ENCODE measurements at places on chromosomes 1 and 21. TPM values are rescaled to one million over a fixed set of nuclear protein-coding genes. Genes with fewer than 3 reads are reported as not detected.
A peak's percentile ranks its signal among the peaks of the same experiment; 100 is the strongest.

DNA sequence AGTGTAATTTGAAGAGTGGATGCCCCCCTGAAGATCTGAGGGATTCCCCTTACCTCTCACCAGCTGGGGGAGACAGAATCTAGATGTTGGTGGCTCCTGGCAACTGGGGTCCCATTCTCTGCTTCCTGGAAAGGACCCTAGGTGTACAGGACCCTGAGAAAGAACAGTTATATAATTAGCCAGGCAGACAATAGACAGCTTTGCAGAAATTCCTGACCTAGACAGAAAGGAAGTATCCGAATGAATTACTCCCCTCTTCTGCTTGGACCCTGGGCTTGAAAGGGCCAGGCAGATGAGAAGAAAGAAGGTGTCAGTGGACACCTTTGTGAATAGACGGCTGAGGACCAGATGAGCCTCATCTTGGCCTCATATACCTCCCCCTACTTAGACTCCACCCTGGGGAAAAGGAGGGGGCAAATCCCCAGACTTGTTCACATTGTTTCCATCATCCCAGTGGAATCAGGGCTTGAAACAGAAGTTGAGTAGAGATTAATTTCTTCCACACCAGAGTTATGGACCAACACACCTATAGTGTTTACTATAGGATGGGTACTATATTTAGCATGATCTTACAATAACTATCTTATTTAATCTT is 1.8 kb upstream of the IQGAP3 start:
- peaks cover 18% of the 10 kb centered on the region for H3K4me1 ChIP-seq
- no peak overlapping the region for H3K27ac ChIP-seq
- H3K27me3 ChIP-seq, result peaks cover 25% of the 10 kb centered on the region
- peaks cover 2% of the 10 kb centered on the region for H3K36me3 ChIP-seq
- DNase-seq, result no peak

DNA sequence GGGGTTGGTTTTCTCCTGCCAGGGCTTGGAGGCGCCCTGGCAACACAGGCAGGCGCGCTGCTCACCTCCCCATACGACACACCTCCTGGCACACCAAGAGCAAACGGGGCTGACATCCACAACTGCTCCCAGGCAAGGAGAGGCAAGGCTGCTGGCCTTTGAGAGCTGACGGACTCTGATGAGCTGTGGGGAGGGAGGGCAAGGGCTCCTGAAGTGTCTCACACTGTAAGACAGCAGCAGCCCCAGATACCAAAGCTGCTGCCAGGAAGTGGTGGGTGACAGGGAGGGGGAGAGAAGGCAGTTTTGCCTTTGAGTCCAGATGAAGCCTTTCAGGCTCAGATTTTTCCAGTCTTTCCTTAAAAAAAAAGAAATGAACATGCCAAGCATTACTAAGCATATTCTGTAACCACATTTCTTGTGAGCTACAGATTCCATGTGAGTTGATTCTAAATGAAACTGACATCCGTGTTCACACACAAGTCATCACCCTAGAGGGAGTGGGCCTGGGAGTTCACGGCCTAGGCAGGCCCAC is 24.3 kb downstream of the PGBD5 start:
- H3K4me1 ChIP-seq, result no peaks in the 10 kb centered on the region
- no peak overlapping the region for H3K27ac ChIP-seq
- H3K36me3 ChIP-seq, result no peaks in the 10 kb centered on the region
- no peak overlapping the region for H3K4me3 ChIP-seq
- peaks cover 21% of the 10 kb centered on the region for H3K27me3 ChIP-seq

The PADI4 gene
- 0.12 TPM for total RNA-seq

The S100A4 gene
- total RNA-seq, result 382 TPM

- DNase-seq, result no peak
- H3K4me1 ChIP-seq, result peaks cover 40% of the 10 kb centered on the region
Measured at GRCh38 chr21:33021667-33022066, 4.1 kb upstream of the OLIG2 start.

DNA sequence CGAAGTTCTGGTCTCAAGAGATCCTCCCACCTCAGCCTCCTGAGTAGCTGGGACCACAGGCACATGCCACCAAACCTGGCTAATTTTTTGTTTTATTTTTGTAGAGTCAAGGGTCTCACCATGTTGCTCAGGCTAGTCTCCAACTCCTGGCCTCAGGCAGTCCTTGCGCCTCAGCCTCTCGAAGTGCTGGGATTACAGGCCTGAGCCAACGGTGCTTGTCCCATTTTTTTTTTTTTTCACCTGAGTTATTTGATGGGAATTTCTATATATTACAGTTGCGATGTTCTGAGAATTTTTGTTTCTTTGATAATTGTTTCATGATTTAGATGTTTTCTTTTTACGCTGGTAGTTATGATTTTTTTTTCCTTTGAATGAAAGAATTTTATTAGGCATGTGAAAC is 2.5 kb downstream of the RABGAP1L start:
- peaks cover 71% of the 10 kb centered on the region for H3K4me1 ChIP-seq
- H3K4me3 ChIP-seq, result no peak overlapping the region

DNA sequence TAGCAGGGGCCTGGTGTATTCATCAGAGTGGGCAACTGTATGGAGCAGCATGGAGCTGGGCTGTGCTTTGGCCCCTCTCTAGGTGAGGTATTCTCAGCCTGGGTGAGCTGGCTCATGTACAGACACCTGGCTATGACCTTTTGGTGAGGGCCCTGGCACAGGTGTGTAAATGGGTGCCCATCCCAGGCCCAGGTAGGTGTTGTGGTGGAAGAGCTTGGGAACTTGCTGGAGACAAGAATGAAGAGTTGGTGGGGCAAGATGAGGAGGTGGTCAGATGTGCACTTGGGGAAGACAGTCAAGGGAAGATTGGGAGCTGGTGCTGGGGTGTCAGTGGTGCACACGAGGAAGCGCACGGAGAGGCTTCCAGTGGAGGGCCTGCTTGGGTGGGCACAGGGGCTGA is 95.5 kb downstream of the TRIM11 start:
- H3K4me3 ChIP-seq, result no peak overlapping the region
- H3K36me3 ChIP-seq, result peaks cover 7% of the 10 kb centered on the region
- no peaks in the 10 kb centered on the region for H3K27me3 ChIP-seq
- no peak overlapping the region for H3K27ac ChIP-seq

DNA sequence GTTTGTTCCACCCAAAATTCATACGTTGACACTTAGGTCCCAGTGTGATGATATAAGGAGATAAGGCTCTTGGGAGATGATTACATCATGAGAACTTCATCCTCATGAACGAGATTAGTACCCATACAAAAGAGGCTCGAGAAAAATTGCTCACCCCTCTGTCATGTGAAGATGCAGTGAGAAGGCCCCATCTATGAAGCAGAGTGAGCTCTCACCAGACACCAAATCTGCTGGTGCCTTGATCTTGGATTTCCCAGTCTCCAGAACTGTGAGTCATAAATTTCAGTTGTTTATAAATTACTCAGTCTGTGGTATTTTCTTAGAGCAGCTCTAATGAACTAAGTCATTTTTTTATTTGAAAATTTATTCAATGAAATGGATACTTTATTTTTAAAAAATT is 42.6 kb upstream of the USP25 start:
- no peak overlapping the region for H3K4me3 ChIP-seq
- DNase-seq, result no peak
- no peaks in the 10 kb centered on the region for H3K27me3 ChIP-seq
- no peaks in the 10 kb centered on the region for H3K36me3 ChIP-seq
- no peak overlapping the region for H3K27ac ChIP-seq

The RNU1-4 gene
- total RNA-seq, result 1,409 TPM

DNA sequence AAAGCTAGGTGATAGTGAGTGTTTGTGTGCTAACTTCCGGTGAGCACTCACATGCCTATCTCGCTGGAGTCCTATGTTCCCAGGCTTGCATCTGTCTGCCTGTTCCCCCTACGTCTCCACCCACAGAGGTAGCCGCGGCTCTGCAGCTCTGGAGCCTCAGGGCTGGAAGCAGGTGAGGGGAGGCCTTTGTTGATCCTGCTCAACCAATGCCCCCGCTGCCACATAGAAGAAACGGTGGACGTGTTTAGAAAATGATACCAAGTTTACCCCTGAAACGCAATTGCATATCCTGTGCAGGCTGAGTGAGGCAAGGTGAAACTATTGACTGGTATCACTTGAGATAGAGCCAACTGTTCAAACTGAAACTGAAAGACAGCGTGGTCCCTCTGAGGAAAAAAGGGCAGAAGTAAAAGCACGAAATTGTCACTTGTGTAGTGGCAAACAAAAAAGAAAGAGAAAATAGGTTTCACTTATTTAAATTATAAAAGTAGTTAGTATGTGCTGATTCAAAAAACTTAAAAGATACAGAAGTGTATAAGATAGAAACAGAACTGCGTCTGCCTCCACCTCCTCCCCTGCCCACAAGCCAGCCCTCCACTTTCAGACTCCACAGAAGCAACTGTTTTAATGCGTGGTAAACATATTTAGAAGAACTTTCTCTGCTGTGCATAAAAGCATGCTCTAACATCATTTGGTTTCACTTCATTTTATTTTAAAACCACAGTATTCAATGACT is 38.6 kb upstream of the ETS2 start:
- peak; percentile 80 for DNase-seq
- peaks cover 9% of the 10 kb centered on the region for H3K27me3 ChIP-seq
- peaks cover 10% of the 10 kb centered on the region for H3K36me3 ChIP-seq
- peak overlapping the region; percentile 69 for H3K4me3 ChIP-seq
- peaks cover 49% of the 10 kb centered on the region for H3K4me1 ChIP-seq

GRCh38 chr21:43001316-43001715 is 27.0 kb downstream of the PKNOX1 start:
- no peak overlapping the region for H3K27ac ChIP-seq
- peaks cover 24% of the 10 kb centered on the region for H3K36me3 ChIP-seq
- DNase-seq, result no peak
- H3K4me1 ChIP-seq, result no peaks in the 10 kb centered on the region
- H3K4me3 ChIP-seq, result no peak overlapping the region

GRCh38 chr1:199463521-199464127 is 563.9 kb upstream of the NR5A2 start:
- H3K4me3 ChIP-seq, result no peak overlapping the region
- H3K36me3 ChIP-seq, result no peaks in the 10 kb centered on the region
- H3K4me1 ChIP-seq, result no peaks in the 10 kb centered on the region
- no peaks in the 10 kb centered on the region for H3K27me3 ChIP-seq
- no peak overlapping the region for H3K27ac ChIP-seq

GRCh38 chr21:45378258-45378966 is 26.6 kb upstream of the COL18A1 start:
- no peak overlapping the region for H3K4me3 ChIP-seq
- no peaks in the 10 kb centered on the region for H3K4me1 ChIP-seq
- peaks cover 24% of the 10 kb centered on the region for H3K27me3 ChIP-seq
- no peak for DNase-seq

DNA sequence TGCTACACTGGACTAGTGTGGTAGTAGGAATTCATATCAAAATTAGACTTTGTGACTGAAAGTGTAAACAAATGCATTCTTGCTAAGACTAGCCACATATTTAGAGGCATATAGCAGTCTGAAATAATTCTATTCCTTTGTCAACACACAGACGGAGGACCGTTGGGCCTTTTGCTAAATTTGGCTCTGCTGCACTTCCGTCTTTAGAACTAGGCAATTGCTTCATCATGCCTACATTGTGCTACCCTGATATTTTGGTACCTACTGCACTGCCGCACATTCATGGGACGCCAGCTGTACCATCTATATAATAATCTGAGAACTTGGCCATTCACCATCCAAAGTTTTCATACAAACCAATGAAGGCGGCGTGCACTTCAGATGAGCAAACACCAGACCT is 346.8 kb downstream of the KIF26B start:
- no peaks in the 10 kb centered on the region for H3K27me3 ChIP-seq
- H3K4me3 ChIP-seq, result no peak overlapping the region
- H3K27ac ChIP-seq, result no peak overlapping the region
- H3K4me1 ChIP-seq, result no peaks in the 10 kb centered on the region

The GPR37L1 gene
- not detected for total RNA-seq

The C4BPA gene
- total RNA-seq, result not detected

The LRRC47 gene
- 29.2 TPM for total RNA-seq

The SLC30A10 gene
- total RNA-seq, result not detected

The LAPTM5 gene
- total RNA-seq, result 190 TPM

The KLHL21 gene
- 18.1 TPM for total RNA-seq

The TTC39A gene
- total RNA-seq, result 0.19 TPM

- H3K4me1 ChIP-seq, result peaks cover 19% of the 10 kb centered on the region
- peaks cover 10% of the 10 kb centered on the region for H3K36me3 ChIP-seq
- peak overlapping the region; percentile 65 for H3K4me3 ChIP-seq
- H3K27me3 ChIP-seq, result no peaks in the 10 kb centered on the region
- H3K27ac ChIP-seq, result no peak overlapping the region
- DNase-seq, result peak; percentile 49
Measured at GRCh38 chr1:7783178-7783711, 846 bp upstream of the PER3 start.

The BGLAP gene
- 2.3 TPM for total RNA-seq

- H3K4me3 ChIP-seq, result no peak overlapping the region
- no peak for DNase-seq
- no peak overlapping the region for H3K27ac ChIP-seq
- peaks cover 8% of the 10 kb centered on the region for H3K27me3 ChIP-seq
- peaks cover 13% of the 10 kb centered on the region for H3K4me1 ChIP-seq
- no peaks in the 10 kb centered on the region for H3K36me3 ChIP-seq
Measured at GRCh38 chr1:3679098-3679555, 26.8 kb downstream of the TP73 start.

The KCNT2 gene
- total RNA-seq, result not detected

The OR6N1 gene
- total RNA-seq, result not detected

Data from activated CD4-positive, alpha-beta memory T cell treated with anti-CD3 and anti-CD28 coated beads for 36 hours (primary cell).